Mesothelial cell of epicardium (in vitro differentiated cells): ENCODE measurements at places on chromosomes 3 and 15.

DNA sequence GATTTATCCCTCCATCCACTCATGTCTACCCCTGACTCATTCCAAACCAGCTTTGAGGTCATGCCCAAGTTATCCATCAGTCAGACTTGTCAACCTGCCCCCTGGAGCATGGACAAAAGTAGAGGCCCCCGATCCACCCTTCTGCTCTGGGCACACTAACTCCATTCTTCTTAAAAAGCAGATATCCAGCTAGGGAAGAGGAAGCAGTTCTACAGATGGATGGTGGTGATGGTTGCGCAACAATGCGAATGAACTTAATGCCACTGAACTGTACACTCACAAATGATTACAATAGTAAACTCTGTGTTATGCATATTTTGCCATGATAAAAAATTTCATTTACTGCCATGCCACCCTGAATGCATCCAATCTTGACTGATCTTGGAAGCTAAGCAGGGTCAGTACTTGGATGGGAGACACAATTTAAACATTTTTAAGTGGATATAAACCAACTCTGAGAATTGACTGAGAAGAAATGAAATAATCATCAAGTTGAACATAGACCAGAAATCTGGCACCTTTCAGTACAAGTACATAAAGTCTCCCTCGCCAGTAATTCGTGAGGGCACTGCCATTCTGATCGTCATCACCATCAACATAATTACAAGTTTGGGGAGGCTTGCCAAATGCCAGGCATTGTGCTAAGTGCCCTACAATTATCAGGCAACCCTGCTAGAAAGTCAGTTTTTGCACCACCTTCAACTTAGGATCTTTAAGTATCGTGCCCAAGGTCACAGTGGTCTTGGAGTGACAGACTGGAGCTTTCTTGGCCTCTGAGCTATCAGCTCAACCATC lies 124.8 kb downstream of the ATP10A start:
- DNase-seq = no peak
- H3K4me1 ChIP-seq = peaks cover 10% of the 10 kb centered on the region
- no peaks in the 10 kb centered on the region for H3K36me3 ChIP-seq
- peaks cover 15% of the 10 kb centered on the region for H3K27me3 ChIP-seq
- H3K4me3 ChIP-seq = no peak overlapping the region

DNA sequence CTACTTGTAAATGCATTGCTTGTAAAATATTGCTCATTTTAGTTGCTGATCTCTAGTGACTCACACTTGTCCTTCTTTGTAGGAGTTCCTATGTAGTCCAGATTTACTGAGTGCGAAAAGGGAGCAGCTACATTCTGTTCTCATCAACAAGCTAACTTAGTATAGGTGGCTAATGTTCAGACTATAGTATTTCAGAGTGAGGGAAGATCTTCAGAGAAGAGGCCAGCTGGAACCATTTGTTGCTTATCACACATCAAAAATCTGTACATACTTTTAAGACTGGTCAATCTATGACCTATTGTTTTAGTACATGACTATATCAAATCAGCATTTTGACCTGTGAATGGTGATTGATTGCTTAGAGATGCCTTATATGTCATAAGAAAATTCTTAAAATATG lies 71.3 kb upstream of the THSD4 start:
- H3K4me3 ChIP-seq = no peak overlapping the region
- H3K27ac ChIP-seq = no peak overlapping the region
- H3K36me3 ChIP-seq = peaks cover 11% of the 10 kb centered on the region
- no peak for DNase-seq
- H3K27me3 ChIP-seq = no peaks in the 10 kb centered on the region

- no peaks in the 10 kb centered on the region for H3K36me3 ChIP-seq
- no peak for DNase-seq
- peaks cover 18% of the 10 kb centered on the region for H3K4me1 ChIP-seq
- peaks cover 69% of the 10 kb centered on the region for H3K27me3 ChIP-seq
- no peak overlapping the region for H3K4me3 ChIP-seq
Measured at GRCh38 chr3:187673012-187673411, 2.8 kb upstream of the SST start.

DNA sequence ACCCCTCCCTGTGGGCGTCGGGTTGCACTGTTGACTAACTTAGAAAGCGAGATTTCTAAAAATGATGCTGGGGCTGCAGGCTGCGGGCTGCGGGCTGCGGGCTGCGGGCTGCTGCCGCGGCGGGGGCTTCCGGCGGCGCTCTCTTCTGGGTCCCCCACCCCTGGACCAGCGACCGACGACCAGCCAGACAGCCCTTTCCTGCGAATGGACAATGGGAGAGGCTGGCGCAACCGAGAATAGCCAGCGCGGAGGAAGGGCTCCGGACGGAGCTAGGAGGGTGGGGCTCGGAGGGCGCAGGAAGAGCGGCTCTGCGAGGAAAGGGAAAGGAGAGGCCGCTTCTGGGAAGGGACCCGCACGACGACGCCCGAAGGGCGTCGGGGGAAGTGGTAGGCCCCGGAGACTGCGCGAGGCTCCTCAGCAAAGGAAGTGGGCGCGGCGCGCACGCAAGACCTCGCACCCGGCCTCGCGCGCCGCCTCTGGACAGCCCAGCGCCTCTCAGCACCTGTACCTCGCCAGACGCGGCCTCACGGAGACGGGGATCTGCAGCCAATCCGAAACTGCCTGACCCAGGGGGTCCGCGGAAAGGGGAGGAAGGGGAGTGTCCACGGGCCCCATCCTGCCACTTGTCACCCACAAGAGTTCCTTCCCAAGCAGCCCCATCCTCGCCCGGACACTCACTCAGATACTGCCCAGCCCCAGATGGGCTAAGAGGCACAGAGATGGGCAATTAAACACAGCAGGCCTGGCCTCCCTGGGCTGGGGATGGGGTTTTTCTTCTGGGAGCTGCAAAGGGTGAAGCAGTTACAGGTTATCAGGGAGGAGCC lies 70.7 kb downstream of the SLC12A8 start:
- H3K4me1 ChIP-seq = peaks cover 25% of the 10 kb centered on the region
- no peaks in the 10 kb centered on the region for H3K36me3 ChIP-seq
- DNase-seq = no peak
- H3K4me3 ChIP-seq = peak overlapping the region; percentile 51

DNA sequence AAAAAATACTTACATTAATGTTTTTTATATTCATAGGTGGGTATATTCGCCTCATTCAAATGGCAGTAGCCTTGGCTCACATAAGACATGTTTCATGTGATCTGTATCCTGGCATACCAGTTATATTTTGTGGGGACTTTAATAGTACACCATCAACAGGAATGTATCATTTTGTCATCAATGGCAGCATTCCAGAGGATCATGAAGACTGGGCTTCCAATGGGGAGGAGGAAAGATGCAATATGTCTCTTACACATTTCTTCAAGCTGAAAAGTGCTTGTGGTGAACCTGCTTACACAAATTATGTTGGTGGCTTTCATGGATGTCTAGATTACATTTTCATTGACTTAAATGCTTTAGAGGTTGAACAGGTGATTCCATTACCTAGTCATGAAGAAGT lies 3.5 kb downstream of the PDE12 start:
- H3K4me1 ChIP-seq = peaks cover 29% of the 10 kb centered on the region
- no peak overlapping the region for H3K4me3 ChIP-seq
- no peaks in the 10 kb centered on the region for H3K27me3 ChIP-seq

GRCh38 chr3:9889405-9889804 lies 1.0 kb upstream of the JAGN1 start:
- H3K4me3 ChIP-seq = peak overlapping the region; percentile 97
- no peak overlapping the region for H3K27ac ChIP-seq
- H3K36me3 ChIP-seq = peaks cover 11% of the 10 kb centered on the region
- H3K4me1 ChIP-seq = peaks cover 14% of the 10 kb centered on the region
- DNase-seq = no peak
- no peaks in the 10 kb centered on the region for H3K27me3 ChIP-seq

DNA sequence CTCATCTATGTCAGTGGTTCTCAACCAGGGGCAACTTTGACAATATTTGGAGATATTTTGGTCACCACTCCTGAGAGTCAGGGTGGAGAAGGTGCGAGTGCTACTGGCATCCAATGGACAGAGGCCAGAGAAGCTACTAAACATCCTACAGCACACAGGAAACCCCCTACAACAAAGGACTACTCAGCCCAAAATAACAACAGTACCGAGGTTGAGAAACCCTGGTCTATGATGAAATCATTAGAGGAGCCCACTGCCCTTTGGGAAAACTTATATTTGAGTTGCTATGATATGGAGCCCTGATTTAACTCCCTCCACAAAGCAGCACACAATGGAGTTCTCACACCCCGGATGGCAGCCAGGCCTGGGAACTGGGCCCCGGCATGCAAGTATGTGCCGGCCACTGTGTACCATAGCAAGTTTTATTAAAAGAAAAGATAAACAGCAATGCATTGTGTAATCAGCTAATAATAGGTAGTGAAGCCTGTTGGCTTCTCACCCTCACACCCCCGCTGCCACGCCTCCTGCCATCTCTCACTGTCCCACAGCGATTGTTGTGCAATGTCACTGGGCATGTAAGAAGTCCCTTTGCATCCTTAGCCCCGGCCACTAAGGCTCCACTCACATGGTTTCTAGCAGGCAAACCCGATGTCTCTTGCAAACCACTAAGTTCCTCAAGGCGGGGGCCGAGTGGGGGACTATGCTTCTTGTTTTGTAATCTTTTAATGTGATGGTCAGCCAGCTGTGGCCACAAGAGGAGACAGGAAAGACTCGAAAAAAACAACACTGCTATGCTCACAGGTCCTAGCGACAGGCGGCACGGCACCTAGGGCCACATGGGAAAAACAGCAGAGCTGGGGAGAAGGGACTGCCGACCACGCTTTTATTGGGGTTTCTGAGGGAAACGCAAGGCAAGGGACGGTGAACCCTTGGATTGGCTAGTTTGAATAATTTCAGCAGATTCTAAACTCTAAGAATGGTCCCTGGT lies 110.0 kb downstream of the AQP9 start:
- peaks cover 27% of the 10 kb centered on the region for H3K4me1 ChIP-seq
- no peak overlapping the region for H3K4me3 ChIP-seq
- no peak overlapping the region for H3K27ac ChIP-seq
- H3K27me3 ChIP-seq = peaks cover 34% of the 10 kb centered on the region
- H3K36me3 ChIP-seq = no peaks in the 10 kb centered on the region
- no peak for DNase-seq

DNA sequence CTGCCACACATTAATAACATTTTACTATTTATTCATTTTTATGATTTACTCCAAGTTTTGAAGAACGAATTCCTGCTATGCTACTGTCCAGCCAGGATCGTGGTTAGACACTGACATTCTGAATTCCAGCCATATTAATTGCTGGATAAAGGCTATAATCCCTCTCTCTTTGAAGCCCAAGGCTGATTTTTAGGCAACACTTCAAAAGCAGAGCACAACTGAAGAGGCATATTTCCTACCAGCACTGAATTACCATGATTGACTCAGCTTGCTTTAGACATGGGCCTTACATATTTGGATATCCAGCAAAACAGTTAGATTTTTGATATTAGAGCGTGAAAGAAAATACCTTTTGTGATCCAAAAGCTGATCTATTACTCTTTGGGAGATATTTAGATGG lies 205.0 kb downstream of the ZIC1 start:
- peaks cover 5% of the 10 kb centered on the region for H3K27me3 ChIP-seq
- H3K36me3 ChIP-seq = no peaks in the 10 kb centered on the region
- H3K4me3 ChIP-seq = no peak overlapping the region
- peak overlapping the region; percentile 48 for H3K27ac ChIP-seq

DNA sequence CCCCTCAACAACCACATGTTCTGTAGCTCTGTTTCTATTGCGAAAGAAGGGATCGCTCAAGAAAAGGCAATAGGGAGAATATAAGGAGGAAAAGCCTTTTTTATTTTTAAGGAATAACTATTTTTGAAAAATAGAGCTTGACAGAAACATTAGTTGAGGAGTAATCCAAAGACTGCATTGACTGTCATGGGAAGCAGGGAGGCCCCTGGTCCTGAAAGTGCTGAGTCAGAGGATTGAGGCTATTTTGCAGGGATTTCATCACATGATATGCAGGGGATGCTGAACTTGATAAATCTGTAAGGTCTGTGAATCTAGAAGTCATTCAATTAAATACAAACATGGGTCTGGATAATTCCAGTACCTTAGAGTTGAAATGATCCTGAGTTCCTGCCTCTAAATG lies 92.0 kb downstream of the MTHFS start:
- H3K36me3 ChIP-seq = no peaks in the 10 kb centered on the region
- H3K27ac ChIP-seq = no peak overlapping the region
- H3K27me3 ChIP-seq = no peaks in the 10 kb centered on the region

DNA sequence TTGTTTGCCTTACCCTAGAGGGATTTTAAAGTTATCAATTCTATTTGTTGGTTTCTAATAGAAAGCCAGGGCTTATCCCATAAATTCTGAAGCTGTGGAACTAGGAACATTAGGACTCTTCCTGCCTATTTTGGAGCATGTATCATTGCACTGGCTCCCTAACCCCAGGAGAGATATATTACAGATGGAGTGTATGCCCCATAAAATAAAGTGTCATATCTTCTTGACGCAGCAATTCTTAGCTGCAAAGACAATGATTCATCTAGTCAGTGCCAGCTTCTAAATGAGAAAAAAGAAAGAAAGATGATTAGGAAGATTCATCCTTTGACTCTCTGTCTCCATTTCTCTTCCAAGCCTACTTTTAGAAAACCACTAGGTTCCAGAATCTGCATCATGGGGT lies 74.8 kb upstream of the MAGI1 start:
- H3K36me3 ChIP-seq = no peaks in the 10 kb centered on the region
- H3K27me3 ChIP-seq = no peaks in the 10 kb centered on the region
- no peak overlapping the region for H3K4me3 ChIP-seq
- no peak overlapping the region for H3K27ac ChIP-seq
- H3K4me1 ChIP-seq = peaks cover 19% of the 10 kb centered on the region

DNA sequence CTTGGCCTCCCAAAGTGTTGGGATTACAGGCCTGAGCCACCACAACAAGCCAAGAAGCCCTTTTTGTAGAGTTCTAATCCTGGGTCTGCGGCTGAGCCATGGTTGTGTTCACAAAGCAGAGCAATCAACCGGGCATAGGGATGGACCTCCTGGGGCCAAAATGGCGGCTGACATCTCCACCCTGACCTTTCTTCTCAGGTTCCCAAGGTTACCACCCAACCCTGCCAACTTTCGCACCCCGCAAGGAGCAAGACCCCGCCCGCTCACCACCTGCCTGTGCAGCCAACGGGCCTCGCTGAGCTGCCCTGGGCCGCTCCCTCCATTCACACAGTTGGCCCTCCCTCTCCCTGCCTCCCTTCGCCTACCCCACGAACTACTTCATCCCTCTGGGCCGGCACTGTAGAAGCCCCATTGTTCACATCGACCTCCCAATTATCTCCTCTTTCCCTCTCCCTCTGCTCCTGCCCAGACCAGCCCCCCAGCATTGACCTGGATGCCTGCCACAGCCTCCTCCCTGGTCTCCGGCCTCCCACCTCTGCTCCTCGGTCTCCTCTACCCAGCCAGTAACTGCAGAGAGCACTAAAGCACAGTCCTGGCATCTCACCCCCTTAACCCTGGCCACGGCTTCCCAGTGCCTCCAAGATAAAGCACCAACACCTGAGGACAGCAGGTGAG lies 62.0 kb upstream of the TFRC start:
- H3K36me3 ChIP-seq = no peaks in the 10 kb centered on the region
- no peak overlapping the region for H3K4me3 ChIP-seq
- no peak overlapping the region for H3K27ac ChIP-seq
- H3K4me1 ChIP-seq = peaks cover 36% of the 10 kb centered on the region
- no peak for DNase-seq

DNA sequence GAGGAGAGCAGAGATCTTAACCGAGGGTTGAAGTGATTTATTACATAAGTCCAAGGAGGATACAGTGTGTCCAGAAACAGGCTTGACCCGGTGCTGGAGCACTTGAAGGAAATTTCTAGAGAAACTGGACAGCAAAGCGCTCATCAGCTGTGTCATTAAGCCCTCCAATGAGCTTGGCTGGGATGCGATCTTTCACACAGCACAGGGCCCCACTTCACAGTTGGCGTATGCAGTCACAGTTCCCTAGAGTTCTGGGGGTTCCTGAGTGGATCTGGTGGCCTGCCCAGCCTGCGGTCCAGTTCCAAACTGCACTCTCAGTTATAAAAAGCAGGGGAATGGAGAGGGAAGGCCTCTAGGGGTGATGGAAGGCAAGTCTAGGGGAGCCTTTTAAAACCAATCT lies 13.6 kb downstream of the ST8SIA2 start:
- no peak overlapping the region for H3K4me3 ChIP-seq
- H3K27ac ChIP-seq = no peak overlapping the region
- peaks cover 21% of the 10 kb centered on the region for H3K4me1 ChIP-seq
- peaks cover 12% of the 10 kb centered on the region for H3K27me3 ChIP-seq
